Right cardiac atrium (tissue), 5 donors: ENCODE measurements at places on chromosomes 7 and 10.

DNA sequence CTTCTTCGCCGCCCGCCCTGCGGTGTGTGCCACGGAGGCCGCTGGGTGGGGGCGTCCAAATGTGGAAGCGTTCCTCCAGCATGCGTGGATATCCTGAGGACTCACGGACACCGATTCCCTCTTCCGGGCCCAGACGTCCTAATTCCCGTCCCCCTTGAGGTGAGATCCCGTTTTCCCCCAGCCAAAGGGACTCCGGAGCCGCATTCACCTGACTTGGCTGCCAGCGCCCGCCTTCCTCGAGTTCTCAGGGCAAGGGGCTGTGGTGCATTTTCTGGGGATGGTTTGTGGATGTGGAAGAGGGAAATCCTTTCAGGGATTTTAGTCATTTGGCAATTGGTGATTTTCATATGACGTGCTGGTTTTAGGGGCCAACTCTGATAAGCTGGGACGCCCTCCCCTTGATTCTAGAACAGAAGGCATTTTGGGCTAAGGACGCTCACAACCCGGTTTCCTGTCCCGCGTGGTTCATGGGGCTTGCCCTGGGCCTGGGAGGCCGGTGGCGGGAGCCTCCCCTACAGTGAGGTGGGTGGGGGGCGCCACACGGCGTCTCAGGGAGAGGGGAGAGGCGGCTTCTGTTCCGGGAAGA is 165.4 kb downstream of the ACTR3B start:
- no peak for DNase-seq

DNA sequence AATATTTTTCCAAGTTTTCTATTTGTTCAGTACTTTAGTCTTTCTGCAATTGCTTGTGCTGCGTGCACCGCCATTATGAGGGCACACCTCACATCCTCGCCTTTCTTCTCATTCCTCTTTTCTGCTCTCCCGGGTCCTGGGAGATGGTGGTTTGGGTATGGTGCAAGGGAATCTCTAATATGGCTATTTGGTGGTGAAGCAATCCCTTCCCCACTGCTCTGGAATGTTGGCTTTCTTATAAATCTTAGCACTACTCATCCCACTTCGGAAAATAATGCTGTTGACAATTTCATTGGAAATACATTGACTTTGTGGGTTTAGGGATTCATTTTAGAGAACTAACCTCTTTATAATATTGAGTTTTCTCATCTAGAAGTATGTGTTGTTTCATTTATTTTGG is 1.9 kb upstream of the GCK start:
- DNase-seq, result no peak

DNA sequence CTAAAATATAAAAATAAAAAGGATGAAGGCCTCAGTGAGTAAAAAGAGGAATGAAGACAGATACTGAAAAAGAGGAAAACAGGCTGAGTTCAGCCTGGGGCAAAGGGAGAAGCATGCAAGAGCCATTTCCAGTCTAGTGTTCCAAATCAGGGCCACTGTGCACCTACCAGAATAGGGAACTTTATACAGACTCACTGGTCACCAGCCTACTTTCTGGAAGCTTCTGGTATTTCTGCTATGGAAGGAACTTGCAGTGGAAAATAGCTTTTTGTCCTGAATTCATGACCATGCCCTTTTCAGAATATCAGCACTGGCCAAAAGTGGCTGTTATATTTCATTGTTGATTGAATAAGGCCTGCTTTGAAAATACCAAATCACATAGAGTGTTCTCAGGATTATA is 28.8 kb downstream of the ABRAXAS2 start:
- DNase-seq, result no peak

DNA sequence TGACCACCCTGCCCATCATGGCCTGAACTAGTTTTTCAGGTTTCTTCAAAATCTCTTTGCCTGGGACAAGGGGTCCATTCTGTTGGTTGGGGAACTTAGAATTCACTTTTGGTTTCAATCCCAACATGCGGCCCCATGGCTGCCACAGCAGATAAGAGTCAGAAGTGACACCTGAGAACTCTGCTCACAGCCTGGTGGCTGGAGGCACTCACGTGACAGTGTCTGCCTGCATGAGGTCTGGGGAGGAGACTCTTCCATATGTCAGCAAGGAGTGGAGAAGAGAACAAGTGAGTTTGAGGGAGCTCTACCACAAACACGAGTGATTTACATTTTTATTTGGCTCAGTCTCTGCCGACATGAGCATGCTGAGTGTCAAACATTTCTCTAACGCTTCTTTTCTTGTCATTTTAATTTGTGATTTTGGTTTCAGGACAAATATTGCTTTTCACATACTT is 370.4 kb downstream of the TNS3 start:
- DNase-seq, result no peak

DNA sequence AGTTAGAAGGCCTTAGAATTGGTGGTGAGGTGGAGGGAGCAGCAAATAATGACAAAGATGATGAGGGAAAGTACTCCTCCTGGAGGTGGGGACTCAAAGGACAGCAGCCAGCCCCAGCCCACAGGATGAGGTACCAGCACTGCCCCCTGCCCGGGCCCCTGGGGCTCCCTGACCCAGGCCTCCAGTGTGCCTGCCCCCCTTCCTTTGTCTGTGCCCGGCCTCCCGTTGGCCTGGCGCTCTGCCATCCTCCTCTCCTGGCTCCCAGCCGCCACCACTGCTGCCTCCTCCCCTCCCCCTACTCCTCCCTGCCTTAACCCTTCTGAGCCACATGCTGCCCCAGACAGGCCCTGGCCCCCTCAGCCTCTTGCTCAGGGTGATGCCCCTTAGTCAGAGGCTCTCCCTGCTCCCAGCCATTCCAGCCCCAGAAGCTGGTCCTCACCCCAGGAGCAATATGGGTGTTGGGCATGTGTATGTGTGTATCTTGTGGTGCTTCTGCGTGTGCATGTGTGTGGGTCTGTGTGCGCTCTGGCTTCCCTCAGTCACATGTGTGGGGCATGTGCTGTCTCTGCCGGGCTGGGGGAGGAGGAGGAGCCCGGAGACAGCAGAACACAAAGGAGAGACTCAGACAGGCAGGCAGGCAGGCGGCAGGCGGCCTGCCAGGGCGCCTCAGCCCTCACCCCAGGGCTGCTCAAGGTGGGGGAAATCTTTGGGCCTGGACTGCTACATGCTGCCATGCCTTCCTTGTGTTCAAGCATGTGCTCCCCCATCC is 2.6 kb downstream of the LDB1 start:
- DNase-seq, result peak; percentile 96

DNA sequence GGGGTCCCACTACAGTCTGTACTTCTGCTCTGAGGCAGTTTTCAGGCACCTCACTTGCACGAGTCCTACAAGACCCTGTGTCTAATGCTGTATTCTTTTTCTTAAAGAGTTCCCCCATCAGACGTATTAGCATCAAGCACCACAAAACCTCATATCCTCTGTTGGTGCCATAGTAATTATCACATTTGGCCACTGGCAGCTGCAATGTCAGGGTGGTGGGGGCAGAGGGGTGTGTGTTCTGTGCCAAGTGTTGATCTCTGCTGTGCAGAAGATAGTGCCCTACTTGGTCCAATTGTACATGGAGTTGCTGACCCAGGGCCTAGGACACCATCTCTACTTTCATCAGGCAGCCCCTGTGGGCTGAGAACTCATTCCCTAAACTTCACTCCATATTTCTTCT is 20.0 kb upstream of the JAZF1 start:
- no peak for DNase-seq

DNA sequence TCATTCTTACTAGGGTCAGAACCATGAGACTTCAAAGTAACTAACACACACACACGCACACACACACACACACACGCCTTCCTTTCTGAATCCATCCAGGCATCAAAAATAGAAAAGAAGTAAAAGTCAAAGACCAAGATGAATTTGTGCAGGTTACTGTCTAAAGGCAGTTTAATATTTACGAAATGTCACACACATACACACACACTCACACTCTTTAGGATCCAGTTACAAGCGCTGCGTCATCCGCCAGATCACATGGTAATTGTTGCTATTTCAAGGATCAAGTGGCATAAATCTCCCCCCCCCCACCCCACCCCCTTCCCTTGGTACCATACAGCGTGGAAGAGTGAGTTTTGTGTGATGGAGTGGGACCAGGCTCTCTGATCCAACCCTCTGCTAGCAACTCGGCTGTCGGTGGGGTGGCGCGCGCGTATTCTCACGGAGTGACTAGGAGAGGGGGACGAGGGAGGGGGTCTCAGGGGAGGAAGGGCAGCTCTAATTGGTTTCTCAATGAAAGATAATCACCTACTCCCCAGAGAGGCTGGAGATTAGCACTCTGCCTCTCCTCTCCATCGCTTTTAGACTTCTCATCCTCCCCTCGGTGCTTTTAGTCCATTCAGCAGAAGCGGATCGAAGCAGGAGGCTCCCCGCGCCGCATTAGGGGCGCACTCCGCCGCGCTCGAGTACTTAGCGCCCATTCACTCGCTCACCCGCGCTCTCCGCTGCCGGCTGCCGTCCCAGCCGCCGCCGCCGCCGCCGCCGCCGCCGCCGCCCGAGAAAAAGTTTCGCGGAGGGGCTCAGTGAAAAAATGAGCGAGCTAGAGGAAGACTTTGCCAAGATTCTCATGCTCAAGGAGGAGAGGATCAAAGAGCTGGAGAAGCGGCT is 83.5 kb upstream of the PRKG1 start:
- peak; percentile 82 for DNase-seq

DNA sequence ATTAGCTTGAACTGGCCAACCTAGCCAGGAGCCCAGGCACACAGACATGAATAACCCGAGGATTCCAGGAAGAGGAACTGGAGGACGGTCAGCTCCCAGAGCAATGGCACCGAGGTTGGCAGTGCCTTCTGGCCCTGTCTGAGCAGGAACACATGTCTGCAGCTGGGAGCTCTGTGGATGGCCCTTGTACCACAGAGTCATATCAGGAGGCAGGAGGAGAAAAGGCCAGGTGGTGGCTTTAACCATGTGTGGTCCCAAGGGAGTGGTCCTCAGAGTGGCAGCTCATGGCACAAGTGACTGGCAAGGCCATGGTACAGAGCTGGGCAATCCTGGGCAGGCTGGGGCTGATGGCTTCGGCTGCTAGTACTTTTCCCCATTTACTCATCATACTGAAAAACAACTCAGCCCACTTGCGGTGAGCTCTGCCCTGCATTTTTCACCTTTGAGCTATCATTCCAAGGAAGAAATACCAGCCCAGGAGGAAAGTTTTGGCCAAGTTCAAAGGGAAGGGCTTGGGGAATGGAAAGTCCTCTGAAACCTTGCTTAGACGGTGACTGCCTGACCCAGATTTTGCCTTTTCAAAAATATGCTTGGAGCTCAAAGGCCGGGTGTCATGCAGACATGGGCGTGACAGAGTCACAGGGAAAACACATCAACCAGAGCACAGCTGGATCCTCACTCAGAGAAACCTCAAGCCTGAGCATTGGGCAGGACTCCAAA is 25.7 kb upstream of the LOXL4 start:
- DNase-seq, result no peak

DNA sequence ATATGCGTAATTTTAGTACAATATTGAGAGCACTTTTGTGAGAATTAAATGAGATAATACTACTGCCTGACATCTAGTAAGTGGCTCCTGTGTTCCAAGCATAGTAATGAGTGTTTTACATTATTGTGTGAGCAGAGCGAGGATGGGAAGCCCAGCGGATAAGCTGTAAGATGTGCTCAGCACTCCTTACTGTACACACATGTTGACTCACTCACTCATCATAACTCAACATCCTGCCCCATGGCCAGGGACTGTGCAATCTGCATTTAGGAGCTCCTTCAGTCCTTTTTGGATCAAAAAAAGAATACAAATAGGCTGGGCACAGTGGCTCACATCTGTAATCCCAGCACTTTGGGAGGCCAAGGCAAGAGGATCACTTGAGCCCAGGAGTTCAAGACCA is 72.9 kb upstream of the NEBL start:
- DNase-seq, result no peak

GRCh38 chr10:15123749-15124184 is 26.6 kb downstream of the RPP38 start:
- DNase-seq, result no peak

GRCh38 chr10:50607356-50607925 is 16.3 kb downstream of the SGMS1 start:
- DNase-seq, result no peak

DNA sequence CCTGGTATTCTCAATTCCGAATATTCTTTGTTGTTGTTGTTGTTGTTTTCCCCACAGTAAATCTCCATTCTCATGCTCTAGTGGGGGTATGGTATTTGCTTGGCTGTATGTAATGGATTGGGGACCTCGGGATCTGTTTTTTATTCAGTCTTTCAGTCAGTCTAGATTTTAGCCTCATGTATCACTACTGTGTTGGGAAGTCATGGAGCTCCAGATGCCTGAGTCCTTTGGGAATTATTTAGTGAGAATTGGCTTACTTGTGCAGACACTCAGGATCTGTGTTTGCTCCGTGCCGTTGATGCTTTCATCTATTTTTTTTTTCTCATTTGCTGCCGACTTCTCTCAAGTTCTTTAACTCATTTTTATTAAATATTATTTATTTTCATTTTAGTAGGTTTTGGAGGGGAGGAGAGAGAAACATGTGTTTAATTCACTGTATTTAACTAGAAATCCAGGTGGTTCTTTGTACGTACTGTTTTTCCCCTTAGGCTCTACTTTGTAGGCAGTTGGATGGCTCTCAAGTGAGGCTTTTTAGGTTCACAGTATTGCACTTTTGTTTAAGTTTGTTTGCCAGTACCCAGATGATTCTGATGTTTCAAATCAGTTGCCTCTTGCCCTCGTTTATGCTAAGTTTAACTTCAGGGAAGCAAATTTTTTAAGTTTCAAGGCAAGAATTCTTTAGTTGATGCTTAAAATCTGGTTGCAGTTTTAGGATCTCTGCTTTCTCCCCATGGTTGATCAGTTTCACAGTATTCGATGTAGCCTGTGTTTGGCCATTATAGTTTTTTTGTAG is 36.9 kb downstream of the ZNRF2 start:
- DNase-seq, result no peak

DNA sequence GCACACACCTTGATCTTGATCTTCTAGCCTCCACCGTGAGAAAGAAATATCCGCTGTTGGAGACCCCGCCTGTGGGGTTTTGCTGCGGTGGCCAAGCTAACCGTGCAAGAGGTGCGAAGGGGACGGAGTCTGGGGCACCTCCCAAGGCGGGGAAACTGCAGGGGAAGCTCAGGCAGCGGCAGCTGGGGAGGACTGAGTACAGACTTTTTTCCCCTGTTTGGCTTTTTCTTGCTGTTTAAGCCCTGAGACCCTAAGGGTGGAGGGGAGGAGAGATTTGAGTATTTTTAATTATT is 108.0 kb downstream of the DNAJB6 start:
- no peak for DNase-seq

GRCh38 chr7:55202150-55202913 is 162.8 kb upstream of the LANCL2 start:
- no peak for DNase-seq
